ENCODE measurements at places on chromosomes 12 and 14.

- peak; percentile 57 for DNase-seq
Measured at GRCh38 chr12:70576341-70577282, 60.6 kb downstream of the PTPRB start.

- DNase-seq = no peak
Measured at GRCh38 chr12:45310627-45310968, 94.7 kb downstream of the ANO6 start.

DNA sequence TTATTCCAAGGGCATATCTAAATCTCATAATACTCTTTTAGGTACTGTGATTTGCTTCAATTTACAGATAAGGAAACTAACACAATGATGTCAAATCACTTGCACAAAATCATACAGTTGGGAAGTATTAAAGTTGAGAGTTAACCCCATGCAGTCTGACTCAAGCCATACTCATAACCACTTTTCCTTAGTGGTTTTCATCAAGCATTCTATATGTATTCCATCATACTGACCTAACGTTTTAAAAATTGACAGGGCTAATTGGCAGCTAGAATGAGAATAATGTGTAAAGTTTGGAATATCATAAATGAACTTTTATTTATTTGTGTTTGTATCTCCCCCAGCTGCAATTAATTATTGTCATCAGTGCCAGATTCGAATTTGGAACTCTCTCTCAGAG lies 20.9 kb downstream of the PUS7L start:
- DNase-seq = no peak

GRCh38 chr12:106315523-106315922 lies 13.0 kb downstream of the TCP11L2 start:
- DNase-seq = no peak

DNA sequence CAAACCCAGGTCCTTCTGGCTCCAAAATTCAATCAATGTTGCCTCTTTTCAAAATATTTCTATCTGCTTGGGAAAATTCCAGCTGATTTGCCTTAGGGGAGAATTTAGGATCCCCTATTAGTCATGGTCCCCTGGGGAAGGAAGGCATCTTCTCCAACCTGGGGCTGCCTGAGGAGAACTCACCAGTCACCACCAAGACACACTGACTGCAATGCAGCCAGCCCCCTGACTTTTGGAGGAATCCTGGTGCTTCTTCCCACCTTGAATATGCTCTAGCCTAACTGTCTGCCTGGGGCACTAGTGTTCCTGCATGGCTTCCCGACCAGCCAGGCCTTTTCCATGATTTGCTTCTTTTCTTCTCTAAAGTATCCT lies 71.8 kb upstream of the BCL2L14 start:
- DNase-seq = no peak

- DNase-seq = no peak
Measured at GRCh38 chr14:69716478-69717187, 50.3 kb upstream of the SRSF5 start.

- peak; percentile 40 for DNase-seq
Measured at GRCh38 chr12:109718390-109718789, 4.8 kb downstream of the FAM222A start.

DNA sequence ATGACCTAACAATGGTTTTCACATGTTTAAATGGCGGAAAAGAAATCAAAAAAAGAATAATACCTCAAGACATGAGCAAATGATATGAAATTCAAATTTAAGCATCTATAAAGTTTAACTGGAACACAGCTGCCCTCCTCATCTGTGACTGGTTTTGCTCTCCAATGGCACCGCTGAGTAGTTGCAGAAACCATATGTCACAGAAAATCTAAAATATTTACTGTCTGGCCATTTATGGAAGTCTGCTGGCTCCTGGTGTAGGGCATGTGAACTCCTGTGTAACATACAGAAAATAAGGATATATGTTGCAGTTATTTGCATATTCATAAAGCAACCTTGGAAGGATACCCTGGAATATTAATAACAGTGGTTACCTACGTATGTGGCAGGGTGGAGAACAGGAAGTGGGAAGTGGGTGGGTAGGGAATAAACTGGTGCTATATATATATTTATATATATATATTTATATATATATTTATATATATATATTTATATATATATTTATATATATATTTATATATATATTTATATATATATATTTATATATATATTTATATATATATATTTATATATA lies 48.4 kb downstream of the LTBP2 start:
- DNase-seq = peak; percentile 9

DNA sequence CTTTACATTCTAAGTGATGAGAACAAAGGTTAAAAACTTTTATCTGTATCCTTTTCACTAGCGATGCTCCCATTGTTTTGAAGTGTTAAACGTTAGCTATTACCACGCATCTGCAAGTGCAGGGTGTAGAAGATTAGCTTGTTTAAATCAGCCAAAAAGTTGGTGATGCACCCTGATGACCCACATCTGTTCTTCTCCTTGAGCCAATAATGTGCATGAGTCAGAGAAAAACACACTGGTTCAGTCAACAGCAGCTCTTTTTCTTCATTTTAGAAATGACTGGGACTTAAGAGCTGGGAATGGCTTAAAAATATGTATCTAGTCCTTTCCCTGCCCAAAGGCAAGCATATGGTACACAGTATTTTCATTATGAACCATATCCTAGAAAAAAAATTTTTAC lies 323.5 kb upstream of the PDE3A start:
- DNase-seq = no peak

GRCh38 chr14:29846339-29847055 lies 81.2 kb downstream of the PRKD1 start:
- peak; percentile 15 for DNase-seq

DNA sequence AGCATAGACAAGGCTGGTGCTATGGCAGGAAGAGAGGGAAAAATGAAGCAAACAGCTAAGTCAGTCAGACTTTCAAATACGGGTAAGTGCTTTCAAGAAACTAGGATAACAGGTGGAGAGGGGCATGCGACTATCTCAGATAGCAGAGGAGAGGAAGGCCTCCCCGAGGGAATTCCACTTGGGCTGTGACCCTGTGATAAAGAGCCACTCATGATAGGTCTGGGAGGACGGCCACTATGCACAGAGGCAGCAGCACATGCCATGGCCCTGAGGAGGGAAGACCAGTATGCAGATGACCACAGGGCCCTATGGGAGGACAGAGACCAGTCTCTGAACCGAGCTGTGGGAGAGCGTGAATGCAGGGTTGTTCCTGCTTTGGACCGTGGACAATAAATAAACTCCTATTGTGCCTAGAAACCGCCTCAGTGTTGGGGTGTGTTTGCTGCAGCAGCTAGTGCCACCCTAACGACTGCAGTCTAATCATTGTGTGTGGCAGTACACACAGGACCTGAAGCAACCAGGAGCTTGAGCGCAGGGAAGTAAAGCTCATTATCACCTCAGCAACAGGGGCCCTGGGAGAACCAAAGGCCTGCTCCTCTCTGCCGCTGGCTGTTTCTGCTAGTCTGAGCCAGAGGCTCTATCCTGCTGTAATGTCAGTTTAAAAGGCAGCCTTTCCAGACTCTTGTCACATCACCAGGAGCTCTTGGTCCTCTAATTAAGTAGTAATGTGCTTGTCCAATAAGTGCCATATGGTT lies 119.1 kb downstream of the CACNA1C start:
- DNase-seq = no peak

DNA sequence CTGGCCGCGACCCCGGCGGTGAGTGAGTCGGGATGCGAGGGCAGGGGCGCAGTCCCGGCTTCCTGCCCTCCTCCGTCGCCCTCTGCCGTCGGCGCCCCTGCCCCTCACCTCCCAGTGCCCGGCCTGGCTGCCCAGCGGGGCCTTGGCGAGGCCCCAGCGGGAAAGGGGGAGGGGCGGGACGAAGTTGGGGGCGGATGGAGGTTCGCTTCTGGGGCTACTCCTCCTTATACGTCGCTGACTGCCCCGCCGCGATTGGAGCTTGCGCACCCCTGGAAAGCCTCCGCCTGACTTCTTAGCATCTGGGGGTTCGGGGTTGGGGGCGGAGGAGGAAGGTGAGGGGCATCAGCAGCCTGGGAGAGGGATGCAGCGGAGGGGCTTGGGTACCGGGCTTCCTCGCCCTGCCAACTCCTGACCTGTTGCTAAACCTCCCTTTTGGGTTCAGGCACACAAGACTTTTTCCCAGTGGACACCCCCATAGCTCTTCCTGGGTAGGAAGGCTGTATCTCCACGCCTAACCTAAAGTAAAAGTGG lies 406 bp downstream of the TMEM263 start:
- peak; percentile 49 for DNase-seq

DNA sequence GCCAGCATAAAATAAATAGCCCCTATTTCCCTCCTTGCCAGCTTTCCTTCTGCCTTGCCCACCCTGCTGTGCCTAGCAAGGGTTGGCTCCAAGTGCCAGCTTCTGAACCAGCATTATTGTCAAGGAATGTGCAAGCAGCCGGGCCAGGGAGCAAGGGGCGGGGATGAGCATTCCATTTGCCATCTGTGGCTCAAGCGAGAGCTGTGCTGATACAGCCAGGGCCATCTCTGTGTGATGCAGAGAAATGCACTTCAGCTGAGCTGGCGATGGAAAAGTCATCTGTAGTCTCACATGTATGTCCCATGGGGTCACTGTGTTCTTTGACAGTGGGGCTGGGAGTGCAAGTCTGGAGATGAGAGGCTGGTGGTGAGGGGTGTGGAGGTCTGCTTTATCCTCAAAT lies 137.3 kb downstream of the SUDS3 start:
- DNase-seq = no peak

GRCh38 chr12:64767495-64767894 lies 8.3 kb upstream of the GNS start:
- DNase-seq = no peak

DNA sequence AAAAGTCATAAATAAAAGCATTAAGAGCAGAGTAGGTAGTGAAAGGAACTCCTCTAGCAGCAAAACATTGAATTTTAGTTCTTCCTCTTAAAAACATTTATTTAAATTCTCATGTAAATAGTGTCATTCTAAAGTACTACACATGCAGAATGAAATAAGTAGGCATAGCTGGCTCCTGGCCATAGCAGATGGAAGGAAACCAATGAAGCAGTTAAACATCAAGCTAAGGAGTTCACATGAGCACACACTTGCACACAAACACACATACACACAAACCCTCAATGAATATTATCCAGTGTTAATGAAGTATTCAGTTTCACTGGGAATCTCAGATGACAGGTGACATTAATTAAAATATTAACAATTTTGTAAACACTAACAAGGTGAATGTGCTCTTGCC lies 69.3 kb downstream of the SLC35F4 start:
- peak; percentile 4 for DNase-seq

DNA sequence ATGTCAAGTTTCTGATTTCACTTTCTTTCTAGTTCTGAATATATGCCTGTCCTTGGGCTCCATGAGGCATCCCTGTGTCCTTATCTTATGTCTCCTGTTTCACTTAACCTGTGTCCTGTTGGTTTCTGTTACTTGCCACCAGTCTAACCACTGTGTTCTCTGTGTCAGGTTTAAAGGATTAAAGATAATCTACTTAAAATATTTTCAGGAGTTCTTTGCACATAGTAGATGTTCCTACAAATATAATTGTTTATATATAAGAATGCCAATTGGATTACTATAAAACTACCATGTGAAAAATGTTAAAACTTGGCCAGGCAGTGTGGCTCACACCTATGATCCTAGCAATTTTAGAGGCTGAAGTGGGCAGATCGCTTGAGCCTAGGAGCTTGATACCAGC lies 406.4 kb downstream of the CCER1 start:
- no peak for DNase-seq

DNA sequence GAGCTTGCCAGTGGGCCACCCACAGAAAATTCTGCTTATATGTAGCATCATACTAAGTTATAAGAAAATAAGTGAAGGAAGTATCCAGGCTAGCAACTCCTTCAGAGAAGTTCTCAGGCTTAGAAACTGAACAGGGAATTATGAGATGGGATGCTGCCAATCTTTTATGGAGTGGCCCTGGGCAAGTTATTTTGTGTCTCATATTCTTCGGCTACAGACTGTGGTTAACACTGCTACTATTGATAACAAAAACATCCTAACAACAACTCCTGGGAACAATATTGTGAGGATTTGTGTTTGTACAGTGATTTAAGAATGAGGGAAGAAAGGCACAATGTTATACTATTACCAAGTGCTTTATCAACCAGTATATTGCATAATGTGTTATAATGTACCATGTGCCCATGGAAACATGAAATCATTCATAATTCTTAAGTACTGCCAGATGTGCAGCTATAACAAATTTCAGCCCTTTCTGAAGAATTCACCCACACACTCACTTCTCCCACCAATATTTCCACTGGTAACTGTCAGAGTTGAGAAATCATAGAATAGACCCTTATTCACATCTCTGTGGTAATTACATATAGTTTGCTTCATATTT lies 113.3 kb upstream of the SOX5 start:
- no peak for DNase-seq

DNA sequence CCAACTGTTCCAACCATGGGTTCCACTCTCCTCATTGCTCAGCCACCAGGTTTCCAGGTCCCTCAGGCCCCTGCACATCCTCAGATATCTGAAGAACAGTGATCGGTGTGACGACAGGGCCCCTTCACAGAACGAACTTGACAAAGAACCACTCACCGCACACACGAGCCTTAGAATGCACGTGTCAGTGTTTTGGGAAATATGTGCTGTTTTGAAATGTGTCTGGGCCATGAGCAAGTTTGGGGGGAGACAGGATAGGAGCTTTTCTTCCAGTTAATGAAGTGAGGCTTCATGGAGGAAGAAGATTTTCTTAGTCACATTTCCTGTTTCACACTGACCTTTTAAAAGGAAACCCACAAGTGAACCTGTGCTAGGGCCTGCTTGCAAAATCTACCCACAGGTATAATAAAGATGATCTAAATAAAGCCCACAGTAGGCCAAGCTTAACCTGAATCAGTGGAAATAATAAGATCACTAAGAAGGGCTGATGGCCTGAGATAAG lies 58.6 kb downstream of the ZFP36L1 start:
- DNase-seq = no peak

- no peak for DNase-seq
Measured at GRCh38 chr12:16669756-16670155, 63.8 kb upstream of the LMO3 start.

- DNase-seq = no peak
Measured at GRCh38 chr14:65098586-65098985, 3.7 kb downstream of the MAX start.

DNA sequence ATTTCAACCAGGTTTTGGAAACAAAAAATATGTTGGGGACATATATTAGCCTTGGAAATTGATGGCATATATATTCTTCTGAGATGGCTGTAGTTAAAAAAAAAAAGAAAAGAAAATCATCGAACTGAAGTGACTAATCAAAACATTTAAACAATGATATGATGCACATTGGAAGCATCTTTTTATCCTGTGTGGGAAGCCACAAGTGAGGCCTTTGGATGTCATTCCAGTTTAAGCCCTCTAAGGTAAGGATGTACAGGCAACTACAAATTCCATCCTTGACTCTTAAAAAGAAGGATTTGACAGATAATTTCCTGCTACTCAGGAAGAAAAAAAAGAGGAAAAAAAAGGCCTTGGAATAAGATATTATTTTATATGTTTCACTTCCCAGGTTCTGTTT lies 9.6 kb upstream of the PTPRB start:
- DNase-seq = no peak

Measured in NCI-H2171 (cell line).